Left lobe of liver (tissue), 2 donors: ENCODE measurements at places on chromosomes 1 and 21. TPM values are rescaled to one million over a fixed set of nuclear protein-coding genes. Genes with fewer than 3 reads are reported as not detected.

GRCh38 chr1:100703716-100704115, 15.8 kb upstream of the VCAM1 start:
- no peak for DNase-seq

DNA sequence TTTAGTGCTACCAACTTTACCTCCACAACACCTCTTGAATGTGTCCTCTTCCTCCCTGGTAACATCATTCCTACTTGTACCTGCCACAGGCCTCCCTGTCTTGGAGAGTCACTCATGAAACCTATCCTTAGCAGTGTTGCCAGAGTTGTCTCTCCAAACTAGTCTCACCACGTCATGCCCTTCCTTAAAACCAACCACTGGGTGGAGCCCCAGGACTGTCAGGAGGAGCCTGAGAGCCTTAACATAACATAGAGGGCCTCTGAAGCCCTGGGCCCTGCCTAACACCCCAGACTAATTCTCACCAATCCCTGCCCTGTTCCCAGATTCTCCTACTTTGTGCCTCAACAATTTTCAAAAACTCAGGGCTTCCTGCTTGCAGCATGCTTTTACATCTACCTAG, 65.3 kb downstream of the ZNF697 start:
- DNase-seq: peak; percentile 63

Gene NCF2
- total RNA-seq: 2.8 TPM

DNA sequence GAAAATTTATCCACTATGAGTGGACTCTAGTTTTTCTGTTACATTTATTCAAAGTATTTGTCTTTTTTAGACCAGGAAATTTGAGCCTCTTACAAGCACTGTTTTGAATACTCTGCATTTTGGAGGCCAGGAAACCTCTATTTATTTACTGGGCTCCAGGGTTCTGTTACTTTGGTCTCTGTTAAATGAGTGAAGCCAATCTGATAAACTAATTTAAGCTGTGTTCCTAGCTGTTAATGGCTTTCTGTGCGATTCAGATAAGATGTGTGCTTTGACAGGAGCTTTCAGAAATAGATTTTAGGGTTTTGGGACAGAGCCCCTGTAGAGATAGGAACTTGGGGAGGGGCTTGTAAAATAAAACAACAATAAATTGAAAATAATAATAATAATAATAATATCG, 23.9 kb downstream of the ACKR1 start:
- DNase-seq: no peak

Gene RGSL1
- not detected for total RNA-seq
